Stimulated activated CD4-positive, alpha-beta T cell treated with anti-CD3 and anti-CD28 coated beads, Interleukin-12 subunit alpha, Interleukin-12 subunit beta, amount 100 ng/mL, for 48 hours (primary cell): ENCODE measurements at places on chromosomes 6 and 20.
A peak's percentile ranks its signal among the peaks of the same experiment; 100 is the strongest.

DNA sequence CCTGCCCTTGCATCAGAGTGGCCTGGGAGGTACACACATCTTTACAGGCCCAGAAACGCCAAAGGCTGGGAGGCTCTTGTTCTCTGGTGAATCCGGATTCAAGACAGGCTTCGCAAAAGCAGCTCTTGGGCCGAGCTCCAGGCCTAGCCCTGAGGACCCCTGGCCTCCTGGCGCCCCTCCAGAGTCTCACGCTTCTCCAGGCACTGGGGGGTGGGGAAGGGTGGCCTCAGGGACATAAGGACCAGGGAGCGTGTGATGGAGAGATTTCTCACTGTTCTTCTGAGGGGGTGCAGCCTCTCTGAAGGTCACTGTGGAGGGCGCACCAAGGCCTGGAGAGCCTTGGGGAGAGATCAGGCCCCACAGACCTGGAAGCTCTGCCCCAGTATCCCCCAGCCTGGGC is 349.2 kb downstream of the ZFAND3 start:
- no peak for DNase-seq

GRCh38 chr6:105740946-105741645 is 338.2 kb upstream of the PREP start:
- DNase-seq = no peak

DNA sequence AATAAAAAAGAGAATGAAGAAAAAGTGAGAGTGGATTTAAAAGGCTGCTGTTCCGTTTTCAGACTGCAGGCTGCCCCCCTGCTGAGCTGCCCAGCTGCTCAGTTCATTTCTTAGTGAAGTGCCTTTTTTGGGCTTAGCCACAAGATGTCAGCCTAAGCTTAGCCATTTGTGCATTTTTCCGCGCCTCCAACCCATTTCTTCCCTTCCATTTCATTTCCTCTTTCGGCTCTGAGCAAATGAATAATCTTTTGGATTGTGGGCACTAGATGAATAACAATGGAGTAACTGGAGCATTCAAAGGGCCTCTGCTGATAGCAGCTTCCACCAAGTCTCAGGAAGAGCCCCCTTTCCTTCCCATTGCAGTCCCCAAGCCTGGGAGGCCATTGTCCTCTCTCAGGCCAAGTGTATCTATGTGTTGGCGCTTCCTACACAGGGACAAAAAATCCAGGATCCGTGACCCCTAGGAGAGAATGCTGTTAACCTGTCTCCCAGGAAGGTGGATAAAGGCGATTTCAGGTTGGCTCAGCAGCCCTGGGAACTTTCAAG is 83.5 kb upstream of the SPTLC3 start:
- peak; percentile 4 for DNase-seq

DNA sequence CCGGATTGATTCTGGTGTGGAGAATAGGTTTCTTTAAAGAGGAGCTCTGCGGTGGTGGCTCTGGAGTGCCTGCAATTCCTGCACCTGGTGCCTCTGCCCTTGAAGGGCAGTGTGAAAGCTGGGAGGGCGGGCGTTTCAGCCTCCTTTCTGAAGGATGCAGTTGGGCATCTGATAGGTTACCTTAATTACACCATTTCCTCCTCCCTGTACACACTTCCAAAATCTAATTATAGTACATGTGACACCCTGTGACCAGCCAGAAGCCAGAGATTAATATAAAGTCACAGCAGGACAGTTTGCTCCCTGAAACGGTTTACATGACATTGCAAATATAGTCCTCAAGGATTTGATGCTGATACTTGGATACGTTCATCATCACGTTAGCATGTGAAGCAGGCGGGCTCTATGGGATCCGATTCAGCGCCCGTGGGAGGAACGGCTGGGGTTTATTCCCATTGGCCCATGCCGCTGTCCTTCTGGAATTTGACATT is 548.2 kb downstream of the QKI start:
- no peak for DNase-seq

DNA sequence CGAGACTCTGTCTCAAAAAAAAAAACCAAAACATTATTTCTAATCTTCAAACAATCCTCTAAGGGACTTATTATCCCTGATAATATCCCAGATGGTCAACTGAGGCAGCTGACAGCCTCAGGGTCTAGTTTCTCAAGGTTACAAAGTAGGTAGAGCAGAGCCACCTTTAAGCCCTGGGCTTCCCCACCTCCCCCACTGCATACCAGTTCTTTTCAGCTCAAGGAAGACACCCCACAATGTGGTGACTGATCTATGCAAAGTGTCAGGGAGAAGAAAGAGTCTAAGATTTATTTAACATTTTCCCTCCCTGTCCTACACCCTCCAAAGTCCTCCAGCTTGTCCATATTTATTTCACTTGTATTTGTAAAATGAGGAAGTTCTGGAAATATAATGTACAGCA is 60.5 kb upstream of the VGLL2 start:
- no peak for DNase-seq

DNA sequence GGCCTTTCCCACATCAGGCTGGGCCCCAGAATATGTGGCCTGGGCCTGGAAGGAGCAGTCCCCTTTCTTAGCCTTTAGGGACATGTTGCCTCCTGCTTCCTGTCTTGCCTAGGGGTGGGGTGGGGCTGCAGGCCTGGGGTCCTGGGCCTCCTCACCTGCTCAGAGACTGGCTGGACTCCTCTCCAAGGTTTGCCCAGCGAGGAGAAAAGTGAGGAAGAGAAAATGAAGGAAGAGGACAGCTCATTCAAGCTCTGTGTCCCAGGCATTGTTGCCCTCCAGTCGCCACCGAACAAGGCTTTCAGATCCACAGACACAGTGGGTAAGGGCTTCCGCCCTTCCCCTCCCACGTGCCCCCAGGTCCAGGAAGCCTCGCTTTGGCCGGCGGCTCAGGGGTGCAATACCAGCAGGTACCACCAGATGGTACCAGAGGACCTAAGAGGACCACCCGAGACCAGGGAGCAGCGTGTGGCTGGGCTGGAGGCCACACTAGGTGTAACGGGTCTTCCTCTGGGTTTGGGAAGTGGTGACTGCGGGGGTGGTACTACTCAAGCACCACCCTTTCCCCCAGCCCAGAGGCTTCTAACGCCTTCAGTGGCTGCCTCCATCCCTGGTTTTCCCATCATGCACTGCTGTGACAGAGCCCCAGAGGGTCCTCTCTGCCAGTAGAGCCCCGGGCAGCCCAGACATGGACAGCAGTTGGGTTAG is 5.5 kb upstream of the BAK1 start:
- peak; percentile 80 for DNase-seq

DNA sequence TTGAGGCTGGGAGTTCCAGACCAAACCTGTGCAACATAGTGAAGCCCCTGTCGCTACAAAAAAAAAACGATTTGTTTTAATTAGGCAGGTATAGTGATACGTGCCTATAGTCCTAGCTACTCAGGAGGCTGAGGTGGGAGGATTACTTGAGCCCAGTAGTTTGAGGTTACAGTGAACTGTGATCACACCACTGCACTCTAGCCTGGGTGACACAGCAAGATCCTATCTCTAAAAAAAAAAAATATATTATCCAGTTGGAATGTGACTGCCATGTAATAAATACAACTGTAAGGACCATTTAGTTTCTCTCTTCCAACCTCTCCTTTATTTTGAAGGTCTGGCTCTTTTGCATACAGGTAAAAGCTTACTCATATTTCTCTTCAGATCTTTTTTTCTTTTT is 571.5 kb downstream of the UTRN start:
- no peak for DNase-seq

DNA sequence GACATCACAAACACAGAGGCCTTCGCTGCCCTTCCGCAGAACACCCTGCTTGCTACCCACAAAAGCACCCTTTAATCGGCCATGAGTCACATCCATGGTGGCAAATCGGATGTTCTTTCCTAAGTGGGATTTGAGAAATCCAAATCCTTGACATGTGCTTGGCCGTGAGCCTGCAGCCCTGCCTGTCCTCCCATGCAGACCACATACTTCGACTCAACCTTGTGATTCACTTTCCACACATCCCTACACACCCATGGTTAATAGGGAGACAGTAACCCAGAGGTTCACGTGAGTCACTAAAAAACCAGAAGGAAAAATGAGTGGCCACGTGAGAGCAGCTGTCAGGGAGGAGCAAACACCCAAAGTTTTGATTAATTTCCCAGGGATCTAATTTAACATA is 19.4 kb downstream of the RAMACL start:
- DNase-seq = no peak

DNA sequence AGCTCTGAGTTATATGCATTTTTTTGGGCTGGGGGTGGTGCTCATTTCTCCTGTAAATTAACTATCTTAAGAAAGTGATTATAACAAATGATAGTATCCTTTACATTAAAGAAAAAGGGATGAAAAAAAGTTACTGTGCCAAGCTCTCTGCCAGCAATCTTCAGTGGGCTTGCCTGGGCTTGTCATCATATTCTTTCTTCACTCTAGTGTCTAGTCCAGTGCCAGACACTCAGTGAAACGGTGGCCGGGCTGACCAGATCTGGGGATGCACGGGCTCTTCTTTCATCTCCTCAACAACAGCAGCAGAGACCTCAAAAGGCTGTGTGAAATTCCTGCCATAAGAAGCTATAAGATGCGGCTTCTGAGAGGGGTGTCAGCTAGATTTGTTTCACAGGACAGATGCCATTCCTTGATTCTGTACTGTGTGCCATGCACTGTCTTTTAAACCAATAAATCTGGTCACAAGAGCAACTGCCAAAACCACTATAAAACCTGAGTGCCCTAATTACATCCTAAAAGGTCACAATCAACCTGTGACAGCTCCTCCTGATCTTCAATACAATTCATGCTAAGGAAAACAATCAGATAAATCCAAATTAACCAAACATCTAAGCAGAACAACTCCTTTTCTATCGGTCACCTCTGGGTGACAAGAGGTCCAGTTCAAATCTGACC is 12.1 kb downstream of the EXOC2 start:
- DNase-seq = no peak

GRCh38 chr20:61728786-61729770 is 336.6 kb downstream of the TAF4 start:
- DNase-seq = no peak

DNA sequence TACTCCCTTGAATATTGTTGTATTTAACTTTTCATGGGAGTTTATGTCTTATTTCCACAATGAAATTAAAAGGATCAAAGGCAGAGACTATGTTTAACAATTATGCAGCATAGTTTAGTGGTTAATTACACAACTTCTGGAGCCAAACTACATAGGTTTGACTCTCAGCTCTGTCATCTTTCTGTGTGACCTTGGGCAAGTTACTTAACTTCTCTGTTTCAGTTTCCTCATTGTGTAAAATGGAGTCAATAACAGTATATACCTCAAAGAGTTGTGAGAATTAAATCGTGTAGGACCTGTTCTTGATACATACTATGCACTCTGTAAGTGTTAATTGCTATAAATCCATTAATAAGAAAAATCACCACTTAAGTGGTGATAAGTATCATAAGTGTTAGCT is 48.3 kb downstream of the BTBD9 start:
- DNase-seq = no peak

- DNase-seq = no peak
Measured at GRCh38 chr6:116439522-116440051, 21.6 kb upstream of the CALHM6 start.

DNA sequence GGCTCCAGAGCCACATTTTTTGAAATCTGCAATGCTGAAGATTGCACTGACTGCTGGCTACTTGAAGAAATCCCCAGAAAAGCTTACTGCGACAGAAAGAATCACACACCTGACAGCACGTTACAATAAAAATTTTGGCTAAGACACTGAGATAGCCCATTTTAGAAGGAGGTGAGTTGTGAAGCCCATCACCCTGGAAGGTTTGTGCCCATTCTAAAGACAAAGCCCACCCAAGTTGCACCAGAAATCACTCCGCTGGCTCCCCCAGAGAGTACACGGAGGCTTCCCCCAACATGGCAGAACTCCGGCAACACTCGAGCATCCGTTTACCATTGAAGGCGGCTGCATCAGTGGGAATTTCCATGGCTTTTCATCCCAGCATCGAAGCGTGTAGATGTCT is 29.4 kb downstream of the LPA start:
- DNase-seq = no peak

GRCh38 chr6:84979541-84979940 is 215.1 kb upstream of the TBX18 start:
- no peak for DNase-seq

- no peak for DNase-seq
Measured at GRCh38 chr6:116382587-116382986, 11.8 kb downstream of the DSE start.
